ENCODE measurements at places on chromosomes 7 and 10. TPM values are rescaled to one million over a fixed set of nuclear protein-coding genes. Genes with fewer than 3 reads are reported as not detected.

Gene NME8
- polyA plus RNA-seq: 14.1 TPM

Gene CCDC7
- polyA plus RNA-seq: 17.3 TPM

Gene TCF7L2
- 0.83 TPM for polyA plus RNA-seq

Gene LRRC17
- not detected for polyA plus RNA-seq

DNA sequence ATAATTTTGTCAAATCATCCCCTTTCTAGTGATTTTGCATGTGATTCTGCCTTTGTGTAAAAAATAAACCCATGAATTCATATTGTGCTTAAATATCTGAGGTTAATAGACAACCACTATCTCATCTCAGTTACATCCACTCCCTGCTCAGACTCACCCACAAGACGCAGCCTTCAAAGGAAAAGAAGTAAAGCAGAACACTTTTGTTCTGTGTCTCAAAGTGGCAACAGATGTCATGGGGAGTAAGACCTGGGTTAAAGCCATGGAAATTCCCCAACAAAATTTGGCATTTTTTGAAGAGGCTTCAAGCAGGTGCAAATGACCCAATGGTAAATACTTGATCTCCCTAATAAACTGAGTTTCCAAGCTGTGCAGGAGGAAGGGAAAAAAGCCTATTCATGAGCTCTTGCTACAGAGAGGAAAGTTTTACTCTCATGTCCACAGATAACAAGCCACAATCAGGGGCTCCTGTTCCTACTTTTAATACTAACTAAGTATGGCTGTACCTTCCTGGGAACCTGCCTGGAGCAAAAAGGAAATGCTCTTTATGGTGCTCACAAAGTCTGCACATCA, 4.7 kb downstream of the CYP3A7 start:
- no peak for DNase-seq
- no peak overlapping the region for H3K4me3 ChIP-seq
- H3K4me1 ChIP-seq: no peaks in the 10 kb centered on the region

DNA sequence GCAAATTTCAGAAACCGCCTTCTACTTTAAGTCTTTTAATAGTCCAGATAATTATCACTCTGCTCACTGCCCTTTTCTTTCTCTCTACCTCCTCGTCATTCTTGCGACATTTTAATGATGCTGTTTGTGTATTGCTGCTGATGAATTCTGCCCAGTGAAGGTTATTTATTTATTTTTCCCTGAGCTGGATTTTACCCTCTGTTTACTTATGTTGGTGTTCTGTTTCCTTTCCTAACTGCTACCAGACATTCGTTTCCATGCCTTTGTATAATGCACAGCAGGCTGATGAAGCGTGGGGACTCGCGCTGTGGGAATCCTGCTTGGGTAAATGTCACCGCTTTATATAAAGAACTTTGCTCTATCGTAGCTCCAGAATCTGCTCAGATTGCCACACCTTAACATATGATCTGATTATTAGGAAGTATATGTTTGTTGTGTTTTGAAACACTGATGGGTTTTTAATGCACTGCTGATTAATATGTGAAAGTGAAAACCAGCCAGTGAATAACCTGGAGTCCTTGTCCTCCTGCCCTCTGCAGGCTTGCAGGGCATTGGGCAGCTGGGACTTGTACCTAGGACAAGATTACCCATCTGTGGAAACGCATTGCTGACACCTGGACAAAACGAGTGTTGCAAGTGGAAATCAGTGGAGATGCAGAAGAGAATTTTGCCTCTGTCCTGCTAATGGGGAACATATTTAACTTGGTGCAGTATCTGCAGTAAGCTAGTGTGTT, 291.5 kb downstream of the SDK1 start:
- no peaks in the 10 kb centered on the region for H3K4me1 ChIP-seq
- DNase-seq: no peak
- peaks cover 8% of the 10 kb centered on the region for H3K27me3 ChIP-seq
- H3K4me3 ChIP-seq: no peak overlapping the region

DNA sequence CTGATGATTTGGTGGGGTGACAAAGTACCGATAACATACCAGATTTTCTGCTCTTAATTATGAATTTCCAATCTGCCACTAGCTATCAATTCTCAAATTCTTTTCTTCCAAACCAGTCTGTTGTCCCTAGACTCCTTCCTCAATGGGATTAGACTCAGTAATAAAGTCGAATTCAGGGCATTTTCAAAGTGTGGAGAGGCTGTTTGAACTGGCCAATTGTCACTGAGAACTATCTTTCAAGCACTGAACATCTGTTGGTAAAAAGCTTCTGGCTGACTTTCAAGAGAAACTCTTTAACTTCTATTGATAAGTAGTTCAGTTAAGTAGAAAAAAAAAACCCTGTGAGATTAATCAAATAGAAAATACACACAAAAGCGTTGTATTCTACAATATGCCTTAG, 108.9 kb downstream of the SAMD9 start:
- H3K4me1 ChIP-seq: no peaks in the 10 kb centered on the region
- no peak overlapping the region for H3K27ac ChIP-seq
- no peak for DNase-seq
- H3K4me3 ChIP-seq: no peak overlapping the region
- no peaks in the 10 kb centered on the region for H3K36me3 ChIP-seq

DNA sequence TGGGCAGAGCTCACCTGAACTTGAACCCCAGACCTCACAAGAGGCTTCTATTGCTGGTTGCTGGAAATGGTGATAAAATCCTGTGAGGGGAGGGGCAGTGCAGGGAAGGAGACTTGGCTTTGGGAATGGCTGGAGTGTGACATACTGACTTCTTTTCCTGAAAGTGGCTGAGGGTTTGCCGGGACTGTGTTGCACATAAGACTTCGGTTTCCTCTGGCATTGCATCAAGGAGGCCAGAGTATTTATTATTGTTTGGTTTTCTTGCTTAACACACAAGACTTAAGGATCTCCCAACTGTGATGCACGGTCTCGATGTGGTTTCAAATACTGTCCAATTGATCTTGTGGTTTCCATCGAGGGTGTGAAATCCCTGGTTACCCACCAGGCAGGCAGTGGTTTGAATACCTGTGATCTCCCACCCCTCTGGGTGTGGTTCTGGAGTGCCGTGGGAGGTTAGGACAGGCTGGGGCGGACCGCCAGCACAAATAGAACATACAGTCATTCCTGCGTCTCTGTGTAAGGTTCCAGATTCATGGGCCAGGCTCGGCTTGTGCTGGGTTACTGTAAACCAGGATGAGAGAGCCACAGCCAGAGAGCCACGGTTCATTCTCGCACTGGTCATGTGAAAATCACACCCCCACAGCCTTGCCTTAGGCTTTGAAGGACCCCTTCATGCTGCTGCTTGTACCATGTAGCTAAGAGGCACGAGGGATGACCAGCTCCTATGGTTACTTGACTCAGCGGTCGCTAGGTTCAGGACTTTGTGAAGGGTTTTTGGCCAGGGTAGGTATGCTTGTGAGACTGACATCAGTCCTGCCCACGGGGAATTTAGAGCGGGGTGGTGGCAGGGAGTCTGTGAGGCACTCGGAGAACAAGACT, 39.2 kb downstream of the WBP1L start:
- peak overlapping the region; percentile 12 for H3K4me3 ChIP-seq
- H3K36me3 ChIP-seq: no peaks in the 10 kb centered on the region
- H3K27me3 ChIP-seq: no peaks in the 10 kb centered on the region
- peak overlapping the region; percentile 65 for H3K27ac ChIP-seq

GRCh38 chr7:32915041-32915536, 23.5 kb upstream of the KBTBD2 start:
- peak overlapping the region; percentile 44 for H3K27ac ChIP-seq
- no peak overlapping the region for H3K4me3 ChIP-seq
- H3K36me3 ChIP-seq: peaks cover 15% of the 10 kb centered on the region

GRCh38 chr7:112411186-112411795, 39.0 kb upstream of the IFRD1 start:
- H3K36me3 ChIP-seq: no peaks in the 10 kb centered on the region
- no peaks in the 10 kb centered on the region for H3K27me3 ChIP-seq
- DNase-seq: no peak
- no peak overlapping the region for H3K4me3 ChIP-seq
- no peak overlapping the region for H3K27ac ChIP-seq

- H3K27me3 ChIP-seq: no peaks in the 10 kb centered on the region
- DNase-seq: no peak
- no peak overlapping the region for H3K27ac ChIP-seq
- peaks cover 14% of the 10 kb centered on the region for H3K36me3 ChIP-seq
- H3K4me3 ChIP-seq: no peak overlapping the region
Measured at GRCh38 chr7:75572396-75572795, 80.3 kb downstream of the SPDYE5 start.

DNA sequence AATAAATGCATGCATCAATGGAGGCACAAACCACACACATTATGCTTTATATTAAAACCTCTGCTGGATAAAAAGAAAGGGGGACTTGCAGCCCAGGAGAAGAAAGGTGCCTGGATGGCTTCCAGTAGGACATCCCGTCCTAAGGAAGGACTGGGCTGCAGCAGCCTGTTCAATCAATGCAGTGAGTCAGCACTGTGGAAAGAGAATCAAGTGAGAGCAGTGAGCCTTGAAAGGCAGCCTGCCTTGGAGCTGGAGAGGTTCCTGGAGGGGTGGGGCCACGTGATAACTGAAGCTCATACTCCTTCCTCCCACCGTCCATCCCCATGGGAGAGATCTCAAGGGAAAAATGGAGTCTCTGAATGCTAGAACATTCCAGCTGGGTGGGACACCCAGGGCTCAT, 501.2 kb downstream of the ADRA2A start:
- H3K4me1 ChIP-seq: no peaks in the 10 kb centered on the region
- no peak overlapping the region for H3K27ac ChIP-seq
- no peak overlapping the region for H3K4me3 ChIP-seq
- no peaks in the 10 kb centered on the region for H3K36me3 ChIP-seq
- peaks cover 2% of the 10 kb centered on the region for H3K27me3 ChIP-seq

DNA sequence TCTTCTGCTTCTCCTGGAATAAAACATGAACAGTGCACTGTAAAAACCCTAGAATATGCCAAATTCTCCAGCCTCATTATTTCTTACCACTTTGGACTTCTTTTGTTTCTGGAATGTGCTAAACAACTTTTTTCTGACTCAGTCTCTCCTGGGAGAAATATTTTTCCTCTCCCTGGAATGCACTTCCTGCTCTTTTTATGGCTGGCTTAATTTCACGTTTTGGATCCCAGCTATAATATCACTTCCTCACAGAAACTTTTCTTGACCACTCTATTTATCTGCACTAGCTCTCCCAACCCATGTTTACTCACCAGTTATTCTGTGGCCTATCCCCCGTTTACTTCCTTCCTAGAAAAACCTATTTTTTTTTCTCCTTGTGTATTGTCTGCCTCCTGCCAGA, 26.7 kb downstream of the ABCB5 start:
- DNase-seq: no peak
- H3K36me3 ChIP-seq: no peaks in the 10 kb centered on the region
- H3K27ac ChIP-seq: no peak overlapping the region
- H3K27me3 ChIP-seq: peaks cover 5% of the 10 kb centered on the region

DNA sequence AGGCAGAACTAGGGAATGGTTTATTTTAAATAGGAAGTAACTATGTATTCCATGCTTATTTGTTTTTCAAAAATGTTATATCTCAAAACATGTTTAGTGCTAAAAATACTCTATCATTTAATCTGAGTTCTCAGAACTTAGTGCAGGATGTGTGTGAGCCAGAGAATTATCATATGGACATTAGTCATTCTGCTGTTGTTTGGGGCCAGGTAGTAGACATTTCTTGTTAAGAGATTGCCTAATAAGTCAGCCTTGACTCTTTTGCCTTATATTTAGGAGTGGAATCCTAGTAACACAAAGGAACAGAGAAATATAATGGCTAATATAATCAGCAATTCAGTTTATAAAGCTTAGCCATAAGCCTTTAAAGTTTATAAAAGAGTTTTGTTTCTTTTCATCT, 149.8 kb downstream of the CCSER2 start:
- no peak overlapping the region for H3K4me3 ChIP-seq
- peaks cover 4% of the 10 kb centered on the region for H3K36me3 ChIP-seq
- H3K4me1 ChIP-seq: peaks cover 7% of the 10 kb centered on the region
- DNase-seq: no peak
- no peaks in the 10 kb centered on the region for H3K27me3 ChIP-seq

GRCh38 chr7:48304641-48305040, 133.4 kb downstream of the ABCA13 start:
- no peaks in the 10 kb centered on the region for H3K4me1 ChIP-seq
- H3K27ac ChIP-seq: no peak overlapping the region
- H3K27me3 ChIP-seq: peaks cover under 1% of the 10 kb centered on the region
- no peak for DNase-seq
- H3K36me3 ChIP-seq: no peaks in the 10 kb centered on the region

Measured in immature natural killer cell (primary cell).